Foreskin keratinocyte (primary cell): ENCODE measurements at places on chromosomes 2 and 18. TPM values are rescaled to one million over a fixed set of nuclear protein-coding genes. Genes with fewer than 3 reads are reported as not detected.

DNA sequence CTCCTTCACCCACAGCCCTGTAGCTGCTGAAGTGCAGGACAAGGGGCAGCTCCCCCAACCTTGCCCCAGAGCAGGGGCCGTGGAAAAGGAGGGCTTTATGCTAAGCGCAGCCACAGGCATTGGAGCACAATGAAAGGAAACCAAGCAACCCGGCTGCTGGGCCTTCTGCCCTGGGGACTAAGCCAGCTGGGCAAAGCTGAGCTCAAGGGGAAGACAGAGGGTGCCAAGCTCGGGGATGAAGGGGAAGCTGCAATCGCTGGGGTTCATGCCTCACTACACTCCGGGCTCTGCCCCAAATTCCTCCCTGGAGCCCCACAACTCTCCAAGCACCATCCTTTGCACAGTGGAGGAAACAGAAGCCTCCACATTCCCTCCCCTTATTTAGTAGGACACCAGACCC, 12.4 kb downstream of the SFXN5 start:
- no peak for DNase-seq

The NT5C1B gene
- total RNA-seq: not detected in 2 replicates

- DNase-seq: no peak
Measured at GRCh38 chr2:208906330-208906729, 499.7 kb downstream of the PTH2R start.

DNA sequence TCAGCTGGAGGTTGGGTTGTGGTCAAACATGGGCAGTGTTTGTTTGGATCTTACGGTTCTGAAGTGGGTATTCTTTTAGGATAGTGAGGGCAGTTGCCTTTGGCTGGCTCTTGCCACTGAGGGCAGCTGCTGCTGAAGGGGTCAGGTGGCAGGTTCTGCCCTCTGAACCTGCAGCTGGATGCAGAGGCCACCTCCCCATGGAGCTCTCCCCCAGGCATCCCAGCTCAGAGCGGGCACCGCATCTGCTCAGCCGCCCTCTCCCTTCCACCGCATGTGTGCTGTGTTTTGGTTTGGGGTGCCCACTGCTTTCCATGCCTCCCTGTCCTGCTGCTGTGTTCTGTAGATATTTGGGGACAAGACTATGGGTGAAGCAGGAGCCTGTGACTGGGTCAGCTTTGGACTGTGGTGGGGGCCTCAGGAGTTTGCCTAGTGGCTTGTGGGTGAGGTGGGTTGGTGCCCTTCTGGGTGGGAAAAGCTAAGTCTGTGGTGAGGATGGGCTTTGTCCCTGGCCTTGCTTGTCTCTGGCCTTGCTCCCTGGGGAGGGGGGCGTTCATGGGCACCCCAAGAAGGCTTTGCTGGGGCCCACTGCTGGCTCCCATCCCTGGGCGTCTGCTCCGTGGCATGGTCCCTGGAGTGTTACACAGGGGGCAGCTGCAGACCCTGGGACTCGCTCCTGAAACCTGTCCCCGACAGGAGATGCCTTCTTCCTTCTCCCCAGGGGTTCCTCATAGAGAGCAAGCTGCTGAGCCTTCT, 28.5 kb downstream of the OTOF start:
- no peak for DNase-seq

- no peak for DNase-seq
Measured at GRCh38 chr18:23498877-23499276, 4.4 kb upstream of the RMC1 start.

DNA sequence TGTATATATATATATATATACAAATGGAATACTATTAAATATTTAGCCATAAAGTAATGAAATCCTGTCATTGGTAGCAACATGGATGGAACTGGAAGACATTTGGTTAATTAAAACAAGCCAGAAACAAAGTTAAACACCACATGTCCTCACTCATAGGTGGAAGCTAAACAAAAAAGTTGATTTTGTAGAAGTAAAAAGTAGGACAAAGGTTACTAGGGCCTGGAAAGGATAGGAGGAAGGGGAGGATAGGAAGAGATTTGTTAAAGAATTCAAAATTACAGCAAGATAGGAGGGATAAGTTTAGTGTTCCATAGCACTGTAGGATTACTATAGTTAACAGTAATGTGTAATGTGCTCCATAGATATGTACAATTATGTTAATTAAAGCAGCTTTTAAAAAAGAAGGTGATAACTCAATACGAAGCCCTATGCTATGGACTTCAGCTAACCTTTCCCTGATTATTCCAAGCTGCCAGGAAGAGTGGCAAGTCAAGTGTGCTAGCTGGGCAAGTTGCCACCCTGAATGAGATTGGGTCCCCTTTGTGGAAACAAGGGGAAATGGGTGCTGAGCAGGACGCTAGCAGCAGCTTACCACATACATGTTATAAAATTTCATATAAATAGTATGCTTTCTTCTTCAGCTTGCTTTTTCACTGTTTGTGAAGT, 12.3 kb downstream of the MERTK start:
- DNase-seq: no peak

GRCh38 chr2:68753318-68753717, 18.7 kb downstream of the ARHGAP25 start:
- DNase-seq: no peak

The ONECUT2 gene
- total RNA-seq: under 0.01 and 0.14 TPM in 2 replicates

GRCh38 chr2:151483546-151483945, 73.8 kb downstream of the RIF1 start:
- no peak for DNase-seq

DNA sequence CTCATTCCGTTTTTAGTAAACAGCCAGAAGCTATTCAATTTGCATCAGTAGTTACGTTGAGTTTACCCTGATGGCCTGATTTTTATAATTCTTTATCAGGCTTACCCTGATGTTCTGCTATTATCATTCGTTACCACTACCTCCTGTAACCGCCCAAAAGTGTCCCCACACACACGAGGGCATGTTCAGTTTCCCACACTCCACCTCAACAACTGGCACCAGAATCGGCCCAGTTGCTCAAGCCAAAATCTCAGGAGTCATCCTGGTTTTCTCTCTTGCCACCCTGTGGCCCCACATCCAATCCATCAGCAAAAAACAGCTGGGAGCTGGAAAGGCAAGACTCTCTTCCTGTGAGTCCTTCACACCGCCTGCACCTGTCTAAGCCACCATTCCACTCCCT, 102.9 kb upstream of the RAB6C start:
- no peak for DNase-seq

GRCh38 chr18:48959551-48959920, 8.8 kb upstream of the SMAD7 start:
- DNase-seq: no peak

The GYPC gene
- not detected in 2 replicates for total RNA-seq

The CNDP1 gene
- not detected in 2 replicates for total RNA-seq

The MAP4K4 gene
- 99.2 and 107 TPM in 2 replicates for total RNA-seq

GRCh38 chr2:216799873-216800431, 59.9 kb downstream of the TNP1 start:
- DNase-seq: no peak

GRCh38 chr2:61196671-61197070, 34.7 kb downstream of the C2orf74 start:
- DNase-seq: no peak

The HOXD8 gene
- total RNA-seq: 6.5 and 10.8 TPM in 2 replicates

The WDR7 gene
- total RNA-seq: 10.2 and 10.5 TPM in 2 replicates

The TDRD15 gene
- total RNA-seq: not detected in 2 replicates

GRCh38 chr2:43707255-43708015, 31.2 kb upstream of the C1GALT1C1L start:
- peak; percentile 18 for DNase-seq

DNA sequence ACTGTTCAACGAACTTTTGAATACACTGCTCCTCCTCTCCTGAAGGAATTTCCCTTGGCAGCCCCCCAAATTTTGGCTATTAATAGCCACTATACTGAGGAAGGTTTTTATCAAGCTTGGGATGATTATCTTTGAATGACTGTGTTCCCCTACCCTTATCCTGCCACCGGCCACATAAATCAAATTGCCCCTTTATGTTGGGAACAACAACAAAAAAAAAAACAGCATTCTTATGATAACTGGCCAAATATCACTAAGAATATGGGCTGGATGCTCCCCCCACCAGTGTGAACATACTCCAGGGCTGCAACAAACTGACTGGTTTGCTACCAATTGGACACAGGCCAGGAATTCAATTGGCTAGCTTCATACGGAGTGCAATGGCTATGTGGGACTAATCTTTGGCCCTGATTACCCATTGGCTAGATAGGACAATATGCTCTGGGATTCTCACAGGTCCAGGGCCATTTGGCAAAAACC, 20.6 kb downstream of the DUSP11 start:
- no peak for DNase-seq

The RUFY4 gene
- not detected in 2 replicates for total RNA-seq

The UPP2 gene
- total RNA-seq: not detected in 2 replicates

- DNase-seq: no peak
Measured at GRCh38 chr18:49753643-49754042, 59.7 kb downstream of the ACAA2 start.

The PLCL1 gene
- total RNA-seq: not detected in 2 replicates

- no peak for DNase-seq
Measured at GRCh38 chr2:228771774-228772173, 499.3 kb downstream of the PID1 start.

DNA sequence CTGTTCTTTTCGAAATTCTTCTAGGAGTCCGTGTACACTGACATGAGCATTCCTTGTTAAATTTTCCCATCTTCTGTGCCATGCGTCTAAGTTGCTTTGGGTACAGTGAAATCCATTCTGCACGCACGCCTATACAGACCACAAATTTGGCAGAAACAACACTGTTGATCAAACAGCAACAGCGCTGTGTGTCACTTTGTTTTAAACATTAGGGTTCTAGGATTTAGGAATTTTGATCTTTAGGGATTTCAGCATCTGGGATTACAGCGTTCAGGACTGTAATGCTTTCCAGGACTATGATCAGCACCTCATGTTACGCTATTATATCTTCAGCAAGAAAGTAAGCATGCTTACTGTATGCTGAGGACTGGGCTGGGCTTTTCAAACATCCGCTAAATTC, 47.1 kb upstream of the FHL2 start:
- DNase-seq: no peak

The HOXD11 gene
- not detected in 2 replicates for total RNA-seq

The DOCK10 gene
- 8.7 and 9.8 TPM in 2 replicates for total RNA-seq

The SULT1C2 gene
- total RNA-seq: not detected in 2 replicates

DNA sequence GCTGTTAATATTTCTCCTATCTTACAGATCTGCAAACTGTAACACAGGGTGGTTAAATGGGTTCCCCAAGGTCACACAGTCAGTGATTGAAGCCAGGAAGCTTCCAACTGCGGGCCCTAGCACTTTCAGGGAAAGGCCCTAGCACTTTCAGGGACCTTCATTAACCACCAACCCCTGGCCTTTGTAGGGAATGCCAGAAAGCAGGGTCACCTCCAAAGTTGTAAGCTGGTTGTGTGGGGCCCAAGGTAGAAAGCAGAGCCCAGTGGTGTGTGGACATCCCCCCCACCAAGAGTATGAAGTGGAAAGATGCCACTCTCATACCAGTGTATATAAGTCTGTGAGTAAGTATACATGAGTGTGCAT, 4.4 kb downstream of the DLX2 start:
- no peak for DNase-seq

The IL1A gene
- 263 and 311 TPM in 2 replicates for total RNA-seq

DNA sequence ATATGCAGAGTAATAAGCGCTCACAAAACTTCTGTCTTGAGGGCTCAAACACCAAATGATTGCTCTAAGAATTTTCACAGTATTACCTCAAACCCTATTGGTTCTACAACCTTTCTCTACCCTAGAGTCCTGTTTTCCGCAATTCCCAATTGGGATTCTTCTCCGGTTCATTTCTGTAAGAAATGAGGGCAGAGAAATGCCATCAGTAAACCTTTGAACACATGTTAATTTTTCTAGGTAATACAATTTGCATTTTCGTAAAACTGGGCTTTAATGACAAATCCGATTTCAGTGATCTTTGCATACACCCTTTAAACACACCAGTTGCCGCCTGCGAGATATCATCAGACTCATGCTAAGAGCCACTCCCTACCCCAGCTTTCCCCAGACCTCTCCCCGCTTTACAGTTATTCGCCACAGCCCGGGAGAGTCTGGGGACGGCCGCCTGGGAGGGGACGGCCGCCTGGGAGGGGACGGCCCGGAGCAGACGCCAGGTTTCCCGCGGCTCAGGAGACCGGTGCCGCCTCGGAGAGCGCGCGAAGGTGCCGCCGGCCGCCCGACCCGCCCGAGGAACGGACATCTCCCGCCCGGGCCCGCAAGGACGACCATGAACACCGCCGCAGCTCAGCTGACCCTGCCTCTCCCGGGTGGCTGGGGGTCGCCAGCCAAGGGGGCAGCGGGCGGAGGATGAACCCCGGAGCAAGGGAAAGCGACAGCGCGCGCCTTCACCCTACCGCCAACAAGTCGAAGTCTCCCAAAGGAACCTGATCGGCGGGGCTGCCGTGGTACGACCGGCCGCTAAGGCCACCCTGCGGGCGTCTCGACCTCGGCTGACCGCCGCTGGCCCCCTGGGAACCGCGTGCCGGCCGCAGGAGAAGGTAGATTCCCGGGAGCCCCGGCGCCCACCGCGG, 463 bp downstream of the SMC6 start:
- peak; percentile 57 for DNase-seq
